ENCODE measurements at places on chromosomes 3 and 15. TPM values are rescaled to one million over a fixed set of nuclear protein-coding genes. Genes with fewer than 3 reads are reported as not detected.

Gene ELL3
- 7.1 TPM for polyA plus RNA-seq

Gene LIPH
- polyA plus RNA-seq = 2.2 TPM

Gene NR1I2
- polyA plus RNA-seq = 0.55 TPM

Gene INSYN1
- 15.8 TPM for polyA plus RNA-seq

Gene AP4E1
- polyA plus RNA-seq = 6.4 TPM

Gene CFAP20DC
- polyA plus RNA-seq = 7.0 TPM

Gene LRRC31
- not detected for polyA plus RNA-seq

Gene LMCD1
- polyA plus RNA-seq = 78.7 TPM

Gene GRM2
- 1.1 TPM for polyA plus RNA-seq

Gene PP2D1
- 0.68 TPM for polyA plus RNA-seq

Gene NIT2
- 60.8 TPM for polyA plus RNA-seq

Gene FBXL22
- polyA plus RNA-seq = 3.5 TPM

Gene ASB14
- 2.0 TPM for polyA plus RNA-seq

Gene ABI3BP
- 66.0 TPM for polyA plus RNA-seq

Gene COL6A5
- 2.3 TPM for polyA plus RNA-seq

Gene GUCA1C
- not detected for polyA plus RNA-seq

Gene NR2E3
- polyA plus RNA-seq = 0.97 TPM

Gene RETNLB
- polyA plus RNA-seq = not detected

Gene BTLA
- polyA plus RNA-seq = 0.40 TPM

Gene TMEM45A
- 47.1 TPM for polyA plus RNA-seq

Gene NMB
- 5.6 TPM for polyA plus RNA-seq

Gene MOBP
- polyA plus RNA-seq = 0.51 TPM

Gene GTF2A2
- polyA plus RNA-seq = 103 TPM

Gene TP63
- 0.50 TPM for polyA plus RNA-seq

Gene SEMA5B
- 6.4 TPM for polyA plus RNA-seq

Gene NLGN1
- polyA plus RNA-seq = 6.7 TPM

Gene SERPINI2
- polyA plus RNA-seq = 2.0 TPM

Gene CD80
- 2.9 TPM for polyA plus RNA-seq

Gene EXD1
- not detected for polyA plus RNA-seq

Gene ARNT2
- polyA plus RNA-seq = 33.8 TPM

Gene ARRDC4
- 15.8 TPM for polyA plus RNA-seq

Gene ITPKA
- 1.0 TPM for polyA plus RNA-seq

Gene UBAP1L
- polyA plus RNA-seq = 7.1 TPM

Gene MESP2
- polyA plus RNA-seq = not detected

Gene LTK
- 1.8 TPM for polyA plus RNA-seq

Gene SNAP23
- polyA plus RNA-seq = 91.9 TPM
